T-helper 22 cell (primary cell): ENCODE measurements at places on chromosomes 3 and 15.

GRCh38 chr3:195036574-195036973 lies 234.4 kb downstream of the XXYLT1 start:
- no peak for DNase-seq

DNA sequence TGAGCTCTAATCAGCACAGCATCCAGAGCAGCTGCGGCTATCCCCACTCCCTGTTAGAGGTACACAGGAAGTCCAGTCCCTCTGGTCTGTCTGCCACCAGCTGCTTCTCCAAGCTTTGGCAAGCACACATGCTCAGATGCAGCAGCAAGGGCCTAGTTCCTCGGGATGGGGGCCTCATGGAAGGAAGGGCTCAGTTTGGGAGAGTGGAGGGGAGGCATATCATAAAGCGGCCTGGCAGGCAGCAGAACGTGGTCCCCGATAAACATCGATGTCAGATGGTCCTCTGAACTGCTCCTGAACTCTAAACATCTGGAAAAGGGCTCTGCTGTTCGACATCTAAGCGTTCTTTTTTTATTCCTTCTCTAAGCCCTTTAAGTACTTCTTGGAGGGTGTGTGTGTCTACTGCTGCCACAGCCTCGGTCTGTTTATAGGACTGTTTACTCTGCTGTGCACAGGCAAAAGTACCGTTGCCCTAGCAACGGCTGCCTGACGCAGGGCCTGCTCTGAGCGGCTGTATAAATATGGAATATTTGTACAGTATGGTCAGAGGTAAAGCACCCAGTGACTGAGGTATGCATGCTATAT lies 74.6 kb downstream of the PRICKLE2 start:
- DNase-seq = no peak

DNA sequence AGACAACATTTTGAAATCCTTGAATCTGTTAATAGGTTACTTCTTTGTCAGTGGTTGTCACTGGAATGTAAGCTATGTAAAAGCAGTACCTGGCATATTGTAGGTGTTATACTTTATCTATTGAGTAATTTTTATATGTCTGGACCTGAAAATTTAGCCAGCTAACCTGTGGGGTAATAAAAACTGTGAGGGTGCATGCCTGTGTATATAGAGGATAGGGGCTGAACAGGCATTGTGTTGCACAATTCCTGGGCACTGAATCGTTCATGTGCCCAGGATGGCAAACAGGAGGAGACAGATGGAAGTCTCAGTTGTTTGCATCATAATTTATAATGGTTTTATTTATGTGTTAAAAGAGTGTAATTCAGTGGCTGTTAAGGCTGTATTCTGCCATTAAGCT lies 67.1 kb downstream of the ARMC8 start:
- no peak for DNase-seq

- DNase-seq = no peak
These were observed 29.4 kb downstream of the MELTF start for GRCh38 chr3:197000211-197000610.

DNA sequence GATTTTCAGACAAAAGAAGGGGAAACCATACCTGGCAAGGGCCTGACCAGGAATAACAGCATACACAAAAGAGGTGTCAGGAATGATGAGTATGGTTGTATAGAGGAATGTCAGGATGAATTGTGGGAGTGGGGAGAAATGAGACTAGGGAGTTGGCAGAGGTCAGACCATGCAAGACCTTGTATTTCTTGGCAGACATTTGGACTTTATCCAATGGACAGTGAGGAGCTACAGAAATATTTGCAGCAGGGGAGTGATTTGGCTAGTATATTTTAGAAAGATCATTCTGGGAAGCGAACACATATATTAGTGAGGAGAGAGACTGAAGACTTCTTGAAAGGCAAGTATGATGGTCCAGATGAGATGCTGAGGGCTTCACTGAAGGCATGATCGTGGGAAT lies 25.4 kb upstream of the ALPK3 start:
- no peak for DNase-seq

- DNase-seq = no peak
These were observed 706.6 kb downstream of the NR2F2 start for GRCh38 chr15:97037080-97037479.

- DNase-seq = peak; percentile 37
These were observed 3.9 kb upstream of the CCDC9B start for GRCh38 chr15:40344631-40345120.

DNA sequence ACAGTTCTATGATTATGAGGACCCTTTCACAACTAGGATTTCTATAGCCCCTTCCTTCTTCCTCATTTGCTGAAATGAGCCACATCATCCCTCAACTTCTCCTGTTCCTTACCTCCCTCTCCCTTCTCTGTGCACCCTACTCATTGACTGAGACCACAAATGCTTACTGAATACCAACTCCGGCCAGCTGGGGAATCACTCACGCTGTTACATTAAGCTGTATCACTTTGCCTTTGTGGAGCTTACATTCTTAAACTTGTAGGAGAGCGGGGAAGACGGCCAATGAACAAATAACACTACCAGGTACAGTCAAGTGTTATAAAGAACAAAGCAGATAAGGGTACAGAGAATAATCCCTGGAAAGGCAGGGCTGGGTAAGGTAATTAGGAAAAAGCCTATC lies 5.7 kb downstream of the SUCLG2 start:
- DNase-seq = no peak

DNA sequence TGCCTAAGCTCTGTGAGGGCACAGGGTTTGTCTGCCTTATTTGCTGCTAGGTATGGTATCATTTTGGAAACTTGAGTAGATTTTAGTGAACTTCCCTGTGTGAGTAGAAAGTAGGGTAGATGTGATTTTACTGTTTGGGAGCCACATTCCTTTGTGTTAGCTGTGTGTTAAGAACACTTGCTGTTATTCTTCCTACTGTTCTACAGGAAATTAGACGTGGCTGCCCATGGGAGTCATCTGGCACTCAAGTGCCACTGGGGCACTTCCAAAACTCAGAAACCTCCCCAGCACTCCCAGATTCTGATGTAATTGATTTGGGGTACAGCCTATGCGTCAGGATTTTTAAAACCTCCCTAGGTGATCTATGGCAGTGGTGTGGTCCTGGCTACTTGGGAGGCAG lies 369.9 kb upstream of the C2CD4B start:
- DNase-seq = no peak

GRCh38 chr3:133792171-133792763 lies 13.3 kb upstream of the SRPRB start:
- no peak for DNase-seq

GRCh38 chr15:52464040-52464439 lies 64.6 kb downstream of the MYO5A start:
- no peak for DNase-seq

- DNase-seq = no peak
These were observed 143.0 kb downstream of the TNIK start for GRCh38 chr3:171317171-171317570.

DNA sequence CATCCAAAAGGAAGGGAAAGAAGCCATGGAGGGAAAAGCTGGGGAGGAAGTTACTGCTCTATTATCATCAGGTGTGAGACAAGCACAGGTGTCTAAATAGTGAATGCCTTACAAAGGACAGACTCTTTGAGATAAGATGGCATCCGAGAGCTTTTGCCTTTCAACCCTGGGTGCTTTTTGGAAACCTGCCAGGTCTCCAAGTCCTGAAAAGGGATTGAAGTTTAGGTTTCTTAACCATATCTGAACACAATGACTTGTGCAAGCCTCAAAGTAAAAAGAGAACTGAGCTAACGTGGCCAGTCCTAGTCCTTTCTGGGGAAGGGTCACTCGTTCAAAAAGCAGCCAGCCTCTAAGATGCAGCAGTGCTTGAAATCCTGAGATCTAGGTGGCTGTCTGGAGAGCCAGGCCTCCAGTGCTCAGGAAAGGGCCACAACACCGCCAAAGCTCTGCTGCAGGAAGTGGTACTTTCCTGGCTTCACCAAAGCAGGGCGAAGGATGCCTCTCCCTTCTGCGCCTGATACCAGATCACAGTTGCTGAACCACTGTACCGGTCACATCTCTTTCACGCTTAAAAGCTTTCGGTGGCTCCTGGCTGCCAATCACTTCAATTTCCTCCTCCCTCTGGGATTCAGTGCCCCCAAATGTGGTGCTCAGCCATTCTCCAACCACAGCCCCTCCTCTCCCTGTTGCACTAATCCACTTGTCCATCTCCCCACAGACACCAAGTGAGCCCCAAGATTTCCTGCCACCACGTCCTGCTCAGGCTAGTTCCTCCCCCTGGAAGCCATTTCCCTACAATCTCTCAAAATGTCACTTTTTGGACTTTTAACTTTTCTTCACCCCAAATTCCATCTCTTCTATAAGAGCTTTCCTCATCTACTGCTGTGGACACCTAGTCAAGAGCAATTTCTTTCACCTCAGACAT lies 104.1 kb upstream of the LPP start:
- peak; percentile 8 for DNase-seq

- no peak for DNase-seq
These were observed 156.2 kb downstream of the FGF12 start for GRCh38 chr3:192570821-192571791.

- no peak for DNase-seq
These were observed 18.4 kb upstream of the ALCAM start for GRCh38 chr3:105348307-105348706.

GRCh38 chr15:80105595-80105994 lies 46.1 kb downstream of the ZFAND6 start:
- no peak for DNase-seq

DNA sequence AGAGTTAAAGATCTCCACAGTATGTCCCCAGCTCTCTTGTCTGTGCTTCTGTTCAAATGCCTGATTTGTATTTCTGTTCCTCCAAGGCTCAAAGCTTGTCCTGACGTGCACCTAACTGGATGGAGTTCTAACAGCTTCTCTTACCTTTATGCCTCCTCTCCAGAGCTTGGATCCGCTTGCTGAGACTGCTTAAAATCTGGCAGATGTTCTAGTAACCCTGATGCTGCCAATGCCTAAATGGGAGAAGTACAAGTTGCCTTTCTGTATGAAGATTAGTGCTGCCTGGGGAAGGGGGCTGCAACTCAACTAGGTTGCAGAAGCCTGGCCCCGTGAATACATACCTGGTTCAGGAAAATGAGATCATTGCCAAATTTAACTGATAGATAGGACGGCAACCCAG lies 354.5 kb upstream of the KCNMB2 start:
- no peak for DNase-seq

DNA sequence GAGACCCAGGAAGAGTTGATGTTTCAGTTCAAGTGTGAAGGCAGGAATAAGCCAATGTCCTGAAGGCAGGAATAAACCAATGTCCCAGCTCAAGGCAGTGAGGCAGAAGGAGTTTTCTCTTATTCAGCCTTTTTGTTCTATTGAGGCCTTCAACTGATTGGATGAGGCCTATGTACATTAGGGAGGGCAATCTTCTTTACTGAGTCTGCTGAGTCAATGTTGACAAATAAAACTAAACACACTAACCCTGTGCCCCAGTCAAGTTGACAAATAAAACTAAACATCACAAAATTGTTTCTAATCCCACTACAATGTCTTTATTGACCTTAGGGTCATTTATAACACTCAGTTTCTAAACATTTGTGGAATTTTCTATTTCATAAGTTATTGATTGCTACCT lies 100.0 kb downstream of the CACNA2D3 start:
- no peak for DNase-seq

- no peak for DNase-seq
These were observed 38.3 kb upstream of the PSMD6 start for GRCh38 chr3:64061628-64062027.

DNA sequence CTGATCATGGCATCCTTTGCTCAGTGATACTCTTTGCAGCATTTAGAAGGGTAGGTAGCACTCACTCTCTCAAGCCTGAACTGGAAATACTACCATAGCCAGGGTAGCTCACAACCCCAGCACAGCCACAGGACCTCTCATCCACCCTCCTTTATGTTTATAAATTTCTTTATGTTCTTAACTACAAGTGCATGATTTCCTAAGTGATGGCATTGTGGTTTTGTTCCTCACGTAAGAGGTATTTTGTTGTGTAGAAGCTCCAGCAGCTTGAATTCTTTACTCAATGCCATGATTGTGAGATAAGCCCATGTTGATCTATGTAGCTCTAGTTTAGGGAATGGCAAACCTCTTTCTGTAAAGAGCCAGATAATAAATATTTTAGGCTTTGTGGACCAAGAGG lies 7.9 kb upstream of the RTP3 start:
- DNase-seq = no peak

GRCh38 chr15:58119016-58119415 lies 19.2 kb upstream of the AQP9 start:
- DNase-seq = no peak

DNA sequence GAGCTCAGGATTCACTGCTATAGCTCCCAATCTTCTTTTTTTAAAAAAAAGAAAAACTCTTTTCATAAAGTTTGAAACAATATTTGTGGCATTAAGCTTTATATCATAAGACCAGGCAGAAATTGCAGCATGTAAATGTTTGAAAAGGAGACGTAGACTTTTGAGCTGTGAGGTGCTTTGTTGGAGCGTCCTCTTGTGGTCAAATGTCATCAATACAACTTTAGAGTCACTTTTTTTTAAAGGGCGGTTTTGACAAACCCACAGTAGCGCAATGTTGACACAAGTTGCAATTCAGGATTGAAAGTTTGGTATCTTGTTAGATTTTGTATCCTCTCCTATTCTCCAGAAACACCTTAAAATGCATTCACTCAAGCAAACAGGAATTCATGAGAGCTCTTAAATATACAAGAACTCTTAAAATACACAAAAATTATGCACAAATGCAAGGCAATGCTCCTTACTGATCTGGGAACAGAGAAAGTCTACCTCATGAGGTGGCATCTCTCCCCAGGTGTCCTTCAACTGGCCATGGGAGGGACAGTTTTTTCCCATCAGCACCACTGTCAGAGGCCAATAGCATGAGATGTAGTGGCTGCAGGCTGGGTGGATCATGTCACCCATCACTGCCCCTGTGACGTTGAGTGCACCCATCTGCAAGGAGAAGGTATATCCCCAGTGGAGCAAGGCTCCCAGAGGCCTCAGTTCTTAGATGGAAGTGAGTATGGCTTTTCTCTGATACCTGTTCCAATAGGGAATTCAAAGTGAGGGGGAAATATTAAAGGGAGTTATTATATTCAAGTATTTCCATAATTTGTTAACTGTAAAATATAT lies 70.7 kb downstream of the ANXA2 start:
- DNase-seq = no peak

DNA sequence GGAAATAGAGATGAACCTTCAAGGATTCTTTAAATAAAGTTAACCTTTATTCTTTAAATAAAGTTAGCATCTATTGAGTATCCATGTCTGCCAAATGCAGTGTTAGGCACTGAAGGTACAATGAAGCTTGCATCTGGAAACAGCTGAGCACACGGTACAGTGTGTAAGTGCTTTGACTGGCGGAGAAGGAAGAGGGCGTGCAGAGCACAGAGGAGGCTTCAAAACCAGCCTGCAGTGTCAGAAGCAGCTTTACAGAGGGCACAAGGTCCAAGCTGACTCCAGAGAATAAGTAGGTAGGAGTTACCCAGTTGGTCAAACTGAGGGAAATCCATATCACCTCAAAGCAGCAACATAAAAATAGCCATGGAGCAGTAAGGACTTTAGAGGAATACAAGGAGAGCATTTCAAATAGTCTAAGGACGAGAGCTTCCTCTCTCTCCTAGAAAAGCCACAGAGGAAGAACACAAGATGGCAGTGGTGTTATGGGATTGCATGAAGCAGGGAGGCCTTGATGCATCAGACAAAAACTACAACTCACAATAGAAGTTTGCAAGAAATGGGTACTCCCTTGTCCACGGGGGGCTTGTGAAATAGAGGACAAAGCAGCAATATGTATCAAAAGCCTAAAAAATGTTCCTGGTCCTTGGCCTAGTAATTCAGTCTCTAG lies 60.3 kb upstream of the PPP2R3A start:
- DNase-seq = no peak
